ENCODE measurements at places on chromosomes 12 and 14.

DNA sequence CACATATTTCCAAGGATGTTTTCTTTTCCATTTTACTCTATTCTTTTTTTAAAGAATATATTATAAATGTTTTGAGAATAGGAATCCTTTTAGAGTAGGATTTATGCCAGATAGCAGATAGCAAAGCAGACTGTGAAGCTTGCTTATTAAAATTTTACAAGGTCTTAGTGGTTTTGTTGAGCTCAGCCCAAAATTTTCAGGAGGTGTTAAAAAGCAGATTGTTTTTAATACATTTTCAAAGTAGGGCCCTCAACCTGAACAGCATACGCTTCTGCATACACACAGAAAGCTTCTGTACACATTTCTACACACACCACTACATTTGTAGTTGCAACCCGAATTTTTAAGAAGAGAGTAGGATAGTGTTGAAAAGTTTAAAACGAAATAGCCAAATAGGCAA is 151.0 kb downstream of the EPS8 start:
- DNase-seq, result no peak

DNA sequence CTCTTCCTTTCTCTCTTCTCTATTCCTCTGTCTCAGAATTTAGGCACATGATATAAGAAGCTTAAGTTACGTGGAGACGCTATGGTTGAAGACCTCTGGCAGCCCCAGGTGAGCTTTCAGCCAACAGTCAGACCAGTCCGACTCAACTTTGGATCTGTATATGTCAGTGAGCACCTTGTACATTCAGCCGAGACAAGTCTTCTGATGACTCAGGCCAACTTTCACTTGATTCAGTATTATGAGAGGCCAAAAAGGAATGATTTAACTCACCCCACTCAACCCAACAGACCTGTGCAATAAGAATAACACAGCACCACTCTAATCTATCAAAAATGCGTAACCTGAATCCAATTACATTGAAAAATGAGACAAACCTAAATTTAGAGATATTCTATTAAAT is 47.5 kb upstream of the FOXG1 start:
- DNase-seq, result no peak

- no peak for DNase-seq
Measured at GRCh38 chr12:3755898-3756297, 3.0 kb upstream of the CRACR2A start.

GRCh38 chr12:131112700-131113290 is 159.1 kb downstream of the ADGRD1 start:
- no peak for DNase-seq

DNA sequence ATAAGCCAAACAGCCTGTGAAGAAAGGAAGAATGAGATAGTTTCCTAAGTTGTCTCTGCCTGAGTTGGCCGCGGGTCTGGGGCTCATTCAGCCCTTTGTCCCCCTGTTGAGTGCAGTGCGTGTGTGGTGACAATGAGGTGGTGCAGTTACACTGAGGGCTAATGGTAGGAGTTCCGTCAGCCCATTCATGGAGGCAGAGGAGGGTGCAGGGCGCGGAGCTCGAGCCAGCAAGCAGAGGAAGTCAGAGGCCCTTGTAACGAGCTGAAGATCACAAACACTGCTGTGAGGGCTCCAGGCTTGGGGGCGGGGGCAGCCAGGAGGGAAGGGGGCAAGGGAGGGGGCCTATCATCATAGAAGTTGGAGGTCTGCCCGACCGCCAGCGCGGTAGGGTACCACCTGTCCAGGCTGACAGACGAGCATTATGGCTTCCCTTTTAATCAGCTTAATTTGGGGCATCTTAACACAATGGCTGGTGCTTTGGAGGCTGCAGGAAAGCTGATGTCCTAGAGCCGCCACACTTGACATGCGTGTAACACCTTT is 20.5 kb downstream of the CCND2 start:
- no peak for DNase-seq

DNA sequence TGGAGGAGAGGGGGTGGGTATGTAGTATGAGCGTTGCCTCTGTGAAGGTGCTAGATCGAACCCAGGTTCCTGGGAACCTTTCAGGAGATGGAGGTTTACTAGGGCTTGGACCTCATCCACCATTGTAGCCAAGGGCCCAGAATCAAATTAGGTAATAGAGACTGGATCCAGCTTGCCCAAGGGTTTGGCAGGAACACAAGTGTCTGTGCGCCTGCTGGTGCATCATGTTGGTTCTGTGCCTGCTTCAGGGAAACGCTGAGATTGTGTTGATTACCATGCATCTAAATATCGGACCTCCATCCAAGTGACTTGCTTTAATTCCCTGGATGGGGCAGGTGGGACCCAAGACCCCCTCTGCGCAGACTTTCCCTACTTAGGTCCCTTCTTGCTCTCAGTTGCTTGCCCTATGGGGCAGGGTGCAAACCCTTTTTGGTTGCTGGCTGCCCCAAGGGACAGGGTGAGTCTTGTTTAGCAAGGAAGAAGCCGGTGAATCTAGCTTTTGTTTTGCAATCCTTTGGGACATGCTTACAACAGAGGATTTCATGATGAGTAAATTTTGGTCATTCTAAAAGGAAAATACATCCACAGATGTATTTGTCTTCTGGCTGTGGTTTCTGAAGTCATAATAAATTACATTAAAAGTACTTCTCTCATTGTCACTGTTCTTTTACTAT is 189.8 kb upstream of the PRICKLE1 start:
- DNase-seq, result no peak

DNA sequence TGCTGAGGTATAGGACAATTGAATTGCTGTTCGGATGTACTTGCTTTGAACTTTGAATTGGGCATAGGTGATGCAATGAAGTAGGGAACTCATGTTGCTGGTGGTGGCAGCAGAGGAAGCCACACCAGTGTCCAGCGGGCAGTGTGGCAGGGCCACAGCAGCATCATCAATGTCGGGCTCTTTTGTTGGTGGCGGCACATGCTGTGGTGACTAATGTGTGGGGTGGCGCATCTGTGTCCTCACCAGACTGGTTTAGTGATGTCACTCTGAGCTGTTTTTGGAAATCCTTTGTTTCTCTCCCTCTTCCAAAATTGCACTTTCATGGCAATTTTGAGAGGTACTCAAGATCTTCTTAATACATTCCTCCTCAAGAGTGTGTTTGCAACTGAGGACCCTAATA is 187.6 kb downstream of the ETNK1 start:
- DNase-seq, result no peak

GRCh38 chr12:4439736-4440135 is 5.9 kb downstream of the FGF6 start:
- DNase-seq, result no peak

GRCh38 chr12:91219511-91219910 is 36.9 kb upstream of the DCN start:
- DNase-seq, result no peak

DNA sequence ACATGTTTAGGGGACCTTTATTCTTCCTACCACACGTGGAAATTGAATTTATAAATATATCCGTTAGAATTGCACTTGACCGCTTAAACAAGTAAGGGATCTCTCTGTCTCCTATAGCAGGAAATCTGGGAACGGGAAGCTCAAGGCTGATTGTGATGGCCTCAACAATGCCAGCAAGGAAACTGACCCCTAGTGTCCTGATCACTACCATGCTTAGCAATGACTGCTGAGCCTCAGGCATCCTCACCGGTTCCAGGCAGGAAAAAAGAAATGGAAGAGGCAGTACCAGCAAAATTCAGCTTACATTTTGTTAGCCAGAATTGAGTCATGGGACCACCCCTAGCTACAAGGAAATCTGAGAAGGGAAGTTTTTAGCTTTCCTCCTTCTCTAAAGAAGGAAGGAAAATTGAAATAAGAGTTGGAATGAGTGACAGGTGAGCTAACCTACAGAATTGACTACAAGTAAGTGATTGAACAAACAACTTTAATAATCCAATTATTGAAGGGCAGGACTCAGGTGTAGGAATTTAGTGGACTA is 43.9 kb upstream of the AMN1 start:
- no peak for DNase-seq

DNA sequence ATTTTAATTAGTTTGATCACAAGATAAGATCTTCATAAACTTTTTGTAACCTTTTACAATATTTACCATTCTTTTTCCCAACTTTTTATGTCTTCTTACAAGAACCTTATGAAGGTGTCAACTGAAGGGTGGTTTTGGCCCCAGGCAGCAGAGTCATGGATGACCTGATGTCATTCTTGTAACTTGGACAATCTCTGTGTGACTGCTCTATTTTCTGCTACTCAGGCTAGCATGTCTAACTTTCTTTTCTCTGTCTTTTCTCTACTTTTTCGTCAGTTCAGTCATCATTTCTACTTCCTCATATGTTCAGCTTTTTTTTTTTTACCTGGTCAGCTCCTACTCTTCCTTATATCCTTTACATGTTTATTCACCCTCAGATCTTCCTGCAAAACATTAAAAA is 150.7 kb upstream of the PTPRQ start:
- DNase-seq, result no peak

DNA sequence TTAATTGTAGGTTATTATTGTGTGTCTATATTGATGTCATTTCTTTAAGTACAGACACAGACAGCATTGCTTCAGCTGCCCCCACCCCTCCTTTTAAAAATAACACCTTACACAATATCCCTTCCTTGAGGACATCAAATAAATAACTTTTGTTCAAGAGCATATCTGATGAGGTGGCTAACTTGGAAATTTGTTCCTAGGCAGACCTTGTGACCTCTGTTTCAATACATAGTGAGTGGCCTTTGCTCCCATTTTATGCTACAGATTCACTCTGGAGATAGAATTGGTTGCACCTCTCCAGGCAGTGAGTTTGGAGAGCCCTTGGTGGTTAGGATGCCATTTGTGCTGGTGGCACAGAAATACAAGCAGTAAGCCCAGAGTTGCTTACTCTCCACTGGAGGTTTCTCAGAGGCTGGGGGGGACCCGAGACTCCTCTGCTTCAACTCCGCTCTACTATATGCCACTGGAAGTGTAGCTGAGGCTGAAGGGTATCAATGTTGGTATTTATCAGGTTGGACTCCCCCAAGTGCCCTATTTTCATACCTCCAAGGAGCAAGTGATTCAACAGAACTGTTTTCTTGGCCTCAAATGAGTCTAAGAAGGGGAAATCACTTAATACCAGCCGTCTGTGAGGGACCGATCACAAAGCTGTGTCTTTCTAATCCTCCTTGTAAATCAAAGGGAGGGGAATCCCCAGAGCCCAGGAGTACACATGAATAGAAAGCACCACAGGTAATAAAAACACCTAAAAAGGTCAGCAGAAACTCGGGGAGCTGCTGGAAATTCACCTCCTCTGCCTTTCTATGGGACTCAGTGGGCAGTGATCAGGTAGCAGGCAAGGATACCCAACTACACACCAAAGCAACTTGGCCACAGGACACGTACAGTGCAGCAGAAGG is 463.1 kb downstream of the RAD51B start:
- DNase-seq, result no peak

GRCh38 chr12:95545303-95545702 is 6.0 kb downstream of the USP44 start:
- DNase-seq, result no peak

DNA sequence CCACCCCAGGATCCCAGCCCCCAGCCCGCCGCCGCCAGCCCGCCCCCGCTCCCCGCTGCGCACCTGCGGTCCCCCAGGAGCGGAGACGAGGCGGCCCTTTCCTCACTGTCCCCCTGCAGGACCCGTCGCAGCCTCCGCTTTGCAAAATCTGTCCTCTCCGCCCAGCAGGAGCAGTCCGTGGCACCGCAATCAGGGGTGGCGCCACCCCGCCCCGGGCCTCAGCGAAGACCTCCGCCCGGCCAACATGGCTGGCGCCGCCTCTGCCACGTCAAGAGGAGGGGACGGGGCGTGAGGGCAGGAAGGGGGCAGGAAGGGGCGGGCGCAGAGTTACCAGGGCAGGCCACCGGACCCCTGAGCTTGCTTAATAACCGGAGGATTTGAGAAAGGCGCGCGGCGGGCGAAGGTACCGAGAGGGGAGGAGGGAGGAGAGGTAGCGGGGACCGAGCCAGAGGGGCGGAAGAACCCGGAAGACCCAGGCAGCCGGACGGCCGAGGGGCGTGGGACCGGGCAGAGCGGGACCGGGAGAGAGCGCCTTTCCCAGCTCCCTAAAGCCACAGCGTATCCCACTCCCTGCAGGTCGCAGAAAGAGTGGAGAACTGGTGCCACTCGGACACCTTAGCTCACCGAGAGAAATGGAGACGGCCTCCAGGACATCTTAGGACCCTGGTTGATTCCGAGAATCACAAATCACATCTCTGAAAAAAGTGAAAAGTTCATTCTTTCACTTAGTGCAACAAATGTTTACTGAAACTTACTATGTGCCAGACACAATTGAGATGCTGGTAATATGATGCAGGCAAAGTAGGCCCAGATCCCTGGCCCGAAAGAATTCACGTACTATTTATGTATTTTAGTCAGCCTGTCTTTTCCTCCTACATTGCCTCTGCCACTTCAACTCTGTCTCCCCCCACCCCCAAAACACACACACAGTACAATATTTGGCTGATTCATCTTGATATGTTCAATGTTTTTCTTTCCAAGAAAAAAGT is at the start of gene SEC23A:
Gene SEC23A (minus strand): TSS at position 267 of the 989 bp plus-strand sequence. CDS start 7,117 bp downstream, outside the sequence.
- DNase-seq, result peak; percentile 88

- no peak for DNase-seq
Measured at GRCh38 chr14:58216544-58216943, 16.6 kb downstream of the ACTR10 start.

DNA sequence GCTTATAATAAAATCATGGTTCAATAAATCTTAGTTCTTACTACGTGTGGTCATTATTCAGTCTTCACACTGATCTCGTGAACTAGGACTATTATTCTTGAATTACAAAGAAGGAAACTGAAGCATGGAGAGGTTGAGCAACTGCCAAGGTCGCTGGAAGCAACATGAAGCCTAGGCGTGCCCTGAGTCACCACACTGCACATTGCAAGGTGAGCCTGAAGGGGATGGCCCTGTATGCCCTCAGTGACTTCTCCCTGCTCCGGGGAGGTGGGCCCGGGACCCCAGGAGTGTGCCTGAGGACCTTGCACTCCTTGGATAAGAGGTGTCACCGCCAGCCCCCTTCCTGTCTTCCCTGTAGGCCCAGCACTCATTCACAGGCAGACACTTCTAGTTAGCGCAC is 161.6 kb downstream of the CACNA1C start:
- no peak for DNase-seq

- no peak for DNase-seq
Measured at GRCh38 chr14:32021341-32021740, 55.8 kb upstream of the ARHGAP5 start.

DNA sequence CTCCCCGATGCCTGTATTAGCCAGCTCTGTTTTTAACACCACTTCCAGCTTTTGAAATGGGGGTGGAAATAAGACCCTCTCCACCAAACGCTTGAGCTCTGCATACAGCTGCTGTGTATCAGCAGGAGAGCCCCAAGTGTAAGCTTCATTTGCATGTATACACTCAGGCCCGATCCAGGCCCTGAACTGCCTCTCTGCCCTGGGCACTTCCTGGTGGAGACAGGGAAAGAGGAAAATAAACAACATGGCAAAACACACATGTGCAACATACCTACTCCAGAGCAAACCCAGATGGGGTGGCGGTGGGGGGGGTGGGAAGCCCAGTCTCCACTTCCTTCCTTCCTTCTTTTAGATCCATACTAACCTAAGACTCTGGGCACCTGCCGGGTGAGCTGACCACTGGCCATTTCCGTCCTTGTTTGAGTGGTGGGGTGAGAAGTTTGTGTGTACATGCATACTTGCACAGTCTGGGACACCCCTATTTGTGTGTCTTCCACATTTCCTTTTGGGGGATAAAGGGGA is 55.3 kb downstream of the RBM19 start:
- no peak for DNase-seq

Data from left kidney (tissue), 8 donors.